ENCODE measurements at places on chromosomes 5 and 9.

DNA sequence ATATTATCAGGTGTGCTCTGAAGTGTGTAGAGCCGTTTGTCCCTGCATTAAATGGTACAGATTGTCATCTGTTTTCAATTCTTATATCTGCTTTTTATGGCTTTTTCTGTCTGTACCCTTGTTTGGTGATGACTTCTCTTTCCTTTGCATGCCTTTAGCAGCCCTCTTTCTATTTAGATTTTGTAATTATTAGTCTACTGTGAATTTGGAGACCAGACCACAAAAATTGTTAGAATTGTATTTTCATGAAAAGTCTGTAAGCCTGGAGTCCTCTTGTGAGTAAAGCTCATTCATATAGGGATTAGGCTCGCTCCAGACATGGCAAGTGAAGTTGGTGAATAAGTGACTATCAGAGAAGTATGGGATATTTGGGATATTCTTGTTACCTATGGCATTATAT lies 41.7 kb downstream of the NFX1 start:
- DNase-seq = no peak

DNA sequence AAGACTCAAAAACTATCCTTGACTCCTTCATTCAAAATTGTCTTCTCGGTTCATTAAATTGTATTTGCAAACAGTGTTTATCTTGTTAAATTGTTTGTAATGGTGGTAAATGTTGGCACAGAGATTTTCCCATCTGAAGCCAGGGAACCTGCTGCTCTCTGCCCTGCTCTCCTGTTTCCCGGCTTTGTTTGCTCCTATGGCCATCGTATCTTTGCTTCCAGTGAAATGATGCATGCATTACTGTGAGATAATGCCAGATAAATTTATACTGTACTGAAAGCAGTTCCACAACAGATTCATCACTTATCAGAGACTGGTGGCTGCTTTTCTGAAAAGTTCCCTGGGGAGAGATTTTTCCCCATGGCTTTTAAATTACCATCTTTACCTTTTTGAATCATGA lies 81.4 kb downstream of the CD180 start:
- no peak for DNase-seq

DNA sequence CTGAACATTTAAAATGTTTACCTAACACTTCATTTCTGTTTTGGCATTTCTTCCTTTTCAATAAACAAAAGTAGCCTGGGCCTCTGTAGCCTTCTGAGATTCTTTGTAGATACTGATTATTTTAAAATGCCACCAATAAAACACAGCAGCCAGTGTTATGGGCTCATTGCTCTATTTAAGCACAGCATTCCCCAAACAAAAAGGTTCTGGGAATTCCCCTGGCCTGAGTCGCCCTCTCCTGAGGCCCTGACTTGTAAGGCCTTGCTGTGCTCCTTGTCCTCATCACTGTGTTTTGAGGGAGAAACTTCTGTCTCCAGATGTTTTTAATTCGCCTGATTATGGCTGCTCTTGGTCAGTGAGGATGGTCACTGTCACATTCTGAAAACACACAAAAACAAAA lies 33.0 kb upstream of the CTXN3 start:
- no peak for DNase-seq

GRCh38 chr5:72608297-72608696 lies 101.1 kb upstream of the ZNF366 start:
- no peak for DNase-seq

DNA sequence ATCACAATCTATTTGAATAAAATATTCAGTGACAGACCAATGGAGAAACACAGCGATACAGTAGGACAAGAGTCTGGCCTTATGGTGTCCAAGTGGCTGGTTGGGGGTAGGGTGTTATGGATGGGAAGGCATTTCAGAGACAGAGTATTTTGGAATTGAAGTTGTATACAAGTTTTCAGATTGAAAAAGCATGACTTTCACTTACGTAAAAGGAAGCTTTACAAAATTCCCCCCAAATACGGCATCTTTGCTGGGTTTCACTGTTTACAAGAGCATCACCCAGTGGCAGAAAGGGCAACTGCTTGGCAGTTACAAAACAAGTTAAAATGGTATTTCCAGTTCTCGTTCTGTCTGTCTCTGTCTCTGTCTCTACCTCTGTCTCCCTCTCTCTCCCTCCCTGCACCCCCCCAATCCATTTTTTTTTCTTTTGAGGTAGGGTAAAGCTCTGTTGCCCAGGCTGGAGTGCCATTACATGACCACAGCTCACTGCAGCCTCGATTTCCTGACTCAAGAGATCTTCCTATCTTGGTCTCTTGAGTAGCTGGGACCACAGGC lies 86.2 kb downstream of the PTPN3 start:
- peak; percentile 11 for DNase-seq

DNA sequence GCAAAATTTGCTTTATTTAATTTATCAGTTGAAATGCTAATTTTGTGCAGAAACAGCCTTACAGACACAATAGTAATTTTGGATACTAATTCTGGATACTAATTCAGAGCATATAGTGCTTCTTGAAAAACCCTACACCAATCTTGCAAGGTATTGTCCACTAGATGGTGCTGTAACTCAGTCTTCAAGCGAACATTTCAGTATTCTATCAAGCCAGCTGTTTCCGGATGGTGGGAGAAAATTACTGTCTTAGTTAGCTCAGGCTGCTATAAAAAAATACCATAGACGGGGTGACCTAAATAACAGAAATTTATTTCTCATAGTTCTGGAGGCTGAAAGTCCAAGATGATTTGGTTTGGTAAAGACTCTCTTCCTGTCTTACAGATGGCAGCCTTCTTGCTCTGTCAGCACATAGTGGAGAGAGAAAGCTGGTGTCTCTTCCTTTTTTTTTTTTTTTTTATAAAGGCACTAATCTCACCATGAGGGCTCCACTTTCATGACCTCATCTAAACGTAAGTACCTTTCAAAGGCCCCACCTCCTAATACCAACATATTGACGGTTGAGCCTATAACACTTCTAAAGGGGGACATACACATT lies 1306.5 kb upstream of the CDH9 start:
- peak; percentile 28 for DNase-seq

- no peak for DNase-seq
These were observed 376.4 kb downstream of the DEPDC1B start for GRCh38 chr5:60323596-60323995.

DNA sequence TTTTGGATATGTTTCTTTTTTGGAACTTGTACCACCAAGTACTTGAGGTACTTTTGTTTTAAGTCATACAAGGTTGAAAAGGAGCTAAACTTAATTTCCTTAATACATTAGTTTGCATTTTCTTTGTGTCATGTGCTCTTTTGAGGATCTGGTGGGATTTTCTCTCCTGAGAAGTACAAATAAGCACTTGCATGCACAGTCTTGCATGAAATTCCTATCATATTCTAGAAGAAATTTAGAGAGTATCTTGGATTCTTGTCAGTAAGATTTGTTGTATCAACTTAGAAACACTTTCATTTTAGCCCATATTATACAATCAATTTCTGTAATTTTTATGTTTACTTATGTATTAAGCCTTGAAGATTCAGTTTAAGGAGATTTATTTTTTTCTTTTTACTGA lies 64.9 kb downstream of the CCNH start:
- no peak for DNase-seq

DNA sequence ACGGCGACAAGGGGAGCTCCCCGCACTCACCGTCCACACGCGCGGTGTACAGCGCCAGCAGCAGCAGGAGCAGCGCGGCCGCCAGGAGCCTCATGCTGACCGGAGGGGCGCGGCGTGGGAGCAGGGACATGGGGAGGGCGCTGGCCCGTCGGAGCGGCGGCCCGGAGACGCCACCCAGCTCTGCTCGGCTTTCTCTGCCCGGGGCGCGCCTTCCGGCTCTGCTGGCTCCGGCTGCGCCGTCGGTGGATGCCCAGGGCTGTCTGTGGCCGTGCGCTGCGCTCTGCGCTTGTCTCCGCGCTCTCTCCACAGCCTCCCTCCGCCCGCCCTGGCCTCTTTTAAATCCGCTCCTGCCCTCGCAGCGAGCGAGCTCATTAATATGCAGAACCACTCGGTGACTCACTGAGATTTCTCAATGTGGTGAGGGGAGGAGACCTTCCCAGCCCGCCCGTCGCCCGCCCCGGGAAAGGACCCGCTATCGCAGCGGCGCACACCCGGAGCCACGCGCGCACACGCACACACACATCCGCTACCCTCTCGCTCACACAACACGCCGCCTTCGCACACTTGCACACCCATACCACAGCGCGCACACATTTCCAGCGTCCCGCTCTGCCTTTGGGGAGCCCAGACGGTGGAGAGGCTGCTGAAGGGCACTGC lies at the start of gene CXCL14:
TSS of gene CXCL14 (minus strand) at position 307 of the 657 bp plus-strand sequence. CDS start at position 94, 213 bp downstream.
- peak; percentile 76 for DNase-seq

DNA sequence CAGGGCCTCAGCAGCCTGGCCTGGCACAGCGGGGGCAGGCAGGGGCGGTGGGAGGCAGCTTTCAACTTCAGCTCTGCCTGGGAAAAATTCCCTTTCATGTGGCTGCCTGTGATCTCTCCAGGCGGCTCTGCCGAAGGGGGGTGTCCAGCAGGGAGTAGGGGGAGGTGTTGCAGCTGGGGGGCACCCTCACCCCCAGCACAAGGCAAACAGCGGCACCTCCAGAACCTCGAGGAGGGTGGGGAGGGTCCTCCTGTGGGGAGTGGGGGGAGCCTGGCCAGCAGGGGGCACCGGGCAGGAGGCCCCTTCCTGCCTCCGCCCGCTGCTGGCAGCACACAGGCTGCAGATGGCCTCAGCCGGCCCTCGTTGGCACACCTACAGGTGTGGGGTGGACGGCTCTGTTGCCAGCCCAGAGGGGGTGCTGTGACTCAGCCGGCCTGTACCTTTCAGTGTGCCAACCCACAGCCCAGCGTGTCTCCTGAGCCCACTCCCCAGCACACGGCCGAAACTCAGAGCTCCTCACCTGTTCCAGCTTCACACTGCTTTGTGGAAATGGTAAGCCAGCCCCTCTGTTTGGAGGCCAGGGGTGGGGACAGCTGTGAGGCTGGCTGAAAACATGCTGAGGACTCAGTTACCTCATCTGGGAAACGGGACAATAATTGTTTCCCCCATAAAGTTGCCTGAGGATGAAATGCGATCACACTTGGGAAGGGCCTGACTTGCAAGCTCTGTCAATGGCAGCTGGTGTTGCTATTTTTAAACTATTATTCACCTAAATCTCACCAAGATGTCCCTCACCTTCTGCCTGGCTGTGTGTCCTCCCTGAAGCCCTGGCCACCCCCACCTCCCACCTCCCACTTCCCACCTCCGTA lies 37.0 kb downstream of the CXXC5 start:
- DNase-seq = no peak

All from urothelium cell line (cell line).